ENCODE measurements at places on chromosomes 16 and 17.

DNA sequence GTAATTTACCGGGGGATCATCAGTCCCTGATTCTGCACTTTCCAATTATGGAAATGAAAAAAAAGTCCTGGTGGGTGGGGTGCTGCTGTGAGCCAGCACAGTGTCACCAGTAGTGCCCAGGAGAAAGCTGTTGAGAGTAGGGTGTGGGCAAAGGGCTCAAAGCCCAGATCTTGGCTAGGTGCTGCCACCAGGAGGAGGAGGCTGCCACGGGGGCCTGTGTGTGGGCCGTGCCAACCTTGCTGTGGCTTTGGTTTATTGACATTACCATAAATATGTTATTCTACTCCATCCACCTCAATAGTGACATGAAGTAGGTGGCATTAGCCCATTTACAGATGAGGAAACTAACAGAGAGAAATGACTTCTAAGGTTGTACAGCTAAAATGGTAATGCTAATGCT lies 6.7 kb upstream of the PRPSAP2 start:
- no peak for DNase-seq

- DNase-seq: no peak
Observed at GRCh38 chr16:25052530-25052929, 37.4 kb upstream of the ARHGAP17 start.

- DNase-seq: no peak
Observed at GRCh38 chr17:80612997-80613731, 68.5 kb downstream of the RPTOR start.

DNA sequence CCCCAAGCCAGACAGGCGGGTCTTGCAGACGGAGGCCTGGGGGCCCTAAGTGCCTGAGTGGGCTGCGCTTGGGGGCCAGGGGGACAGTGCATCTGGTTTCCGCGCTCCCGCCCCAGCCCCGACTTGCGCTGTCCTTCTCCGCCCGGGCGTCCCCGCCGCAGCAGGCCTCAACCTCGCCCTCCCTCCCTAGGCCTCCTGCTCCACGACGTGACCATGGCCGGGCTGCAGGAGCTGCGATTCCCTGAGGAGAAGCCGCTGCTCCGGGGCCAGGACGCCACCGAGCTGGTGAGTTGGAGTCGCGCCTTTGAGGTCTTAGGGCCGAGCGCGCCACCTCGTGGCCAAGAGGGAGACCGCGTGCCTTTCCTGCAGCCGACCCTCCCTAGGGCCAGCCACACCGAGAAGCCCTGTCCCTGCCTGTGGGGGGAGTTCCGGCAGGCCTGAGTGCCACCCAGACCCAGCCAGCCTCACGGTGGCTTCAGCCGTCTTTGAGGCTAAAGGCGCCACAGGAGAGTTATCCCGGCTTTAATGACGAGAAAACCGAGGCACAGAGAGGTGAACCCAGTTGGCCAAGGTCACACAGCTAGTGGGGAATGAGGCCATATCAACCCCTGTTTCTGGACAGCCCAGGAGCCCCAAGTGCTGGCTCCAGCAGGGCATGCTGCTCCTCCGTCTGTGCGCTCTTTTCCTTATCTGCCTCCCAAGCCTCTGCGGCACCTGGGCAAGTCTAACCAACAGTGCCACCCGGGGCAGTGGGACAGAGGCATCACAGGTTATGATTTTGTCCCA lies 12.2 kb upstream of the NDRG4 start:
- DNase-seq: peak; percentile 33

Measured in cerebellar nuclear complex (tissue), 1 donor.